ENCODE measurements at places on chromosomes 7 and 10.
A peak's percentile ranks its signal among the peaks of the same experiment; 100 is the strongest.

DNA sequence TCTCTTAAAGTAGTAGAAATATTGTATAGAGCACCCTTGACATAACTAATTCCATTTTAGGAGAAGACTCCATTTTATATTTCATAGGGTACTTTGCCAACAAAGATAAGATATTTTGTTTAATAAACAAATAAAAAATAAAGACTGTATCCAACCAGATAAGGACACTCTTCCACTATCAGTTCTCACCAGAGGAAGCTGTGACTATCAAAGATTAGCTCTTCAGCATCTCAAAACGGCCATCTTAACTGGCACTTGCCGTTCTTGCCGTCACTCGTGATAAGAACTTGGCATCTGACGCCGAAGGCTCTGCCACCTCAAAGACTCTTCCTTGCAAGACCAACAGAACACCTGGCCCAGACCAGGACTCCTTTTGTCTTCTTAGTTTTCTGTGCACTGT, 26.3 kb upstream of the AKR1B1 start:
- no peak for DNase-seq

DNA sequence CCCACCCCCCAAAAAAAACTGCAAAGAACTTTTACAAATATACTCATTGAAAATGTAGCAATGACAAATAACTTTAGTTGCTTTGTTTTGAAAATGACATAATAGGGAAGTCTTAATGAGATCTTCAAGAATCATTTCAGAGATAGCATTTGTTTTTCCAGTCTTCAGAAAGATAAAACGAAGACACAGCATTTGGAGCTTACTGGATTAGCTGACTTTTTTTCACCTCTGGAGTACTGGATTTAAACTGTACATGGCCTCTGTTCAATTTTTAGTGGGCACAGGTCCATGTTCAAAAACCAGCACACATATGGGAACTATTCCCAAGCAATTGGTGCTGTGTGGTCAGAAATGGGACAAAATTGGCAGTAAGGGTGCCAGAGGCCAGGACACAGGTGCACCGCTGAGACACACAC, 3.9 kb downstream of the RAB11FIP2 start:
- no peak for DNase-seq

DNA sequence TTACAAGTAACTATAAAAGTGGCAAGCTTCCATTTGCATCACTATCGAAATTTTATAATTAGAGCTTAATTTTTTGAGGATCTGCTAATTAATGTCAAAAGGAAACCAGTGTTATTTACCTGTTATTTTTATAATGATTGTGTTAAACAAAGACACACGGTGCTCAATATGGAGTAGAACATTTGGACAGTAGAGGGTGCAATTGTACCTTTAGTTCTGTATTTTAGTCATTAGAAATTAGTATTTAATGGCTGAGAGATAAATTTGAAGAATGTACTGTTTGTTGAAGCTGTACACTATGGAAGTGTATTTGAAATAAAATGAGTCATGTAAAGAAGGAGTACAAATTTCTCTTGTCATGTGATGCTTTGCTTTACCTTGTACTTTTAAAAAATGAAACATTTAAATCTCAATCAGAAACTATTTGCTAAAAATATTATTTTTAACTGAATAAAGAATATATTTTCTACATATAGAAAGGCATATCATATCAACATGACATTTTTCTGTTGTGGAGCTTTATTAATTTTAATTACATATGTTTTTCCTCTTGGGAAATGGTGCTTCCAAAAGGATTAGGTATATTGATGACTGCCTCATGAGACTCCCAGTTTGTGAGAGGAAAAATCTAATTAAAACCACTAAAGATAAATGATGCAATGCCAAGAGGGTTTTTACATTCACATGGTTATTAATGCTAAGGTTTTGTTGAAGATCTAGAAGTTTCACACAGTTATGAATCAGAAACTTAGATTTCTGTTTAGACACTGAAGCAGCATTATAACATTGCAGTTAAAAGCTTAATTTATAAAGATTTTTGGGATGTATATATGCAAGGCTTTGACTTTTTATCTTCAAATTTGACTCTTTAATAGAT, 10.4 kb upstream of the PRKG1 start:
- DNase-seq: no peak

DNA sequence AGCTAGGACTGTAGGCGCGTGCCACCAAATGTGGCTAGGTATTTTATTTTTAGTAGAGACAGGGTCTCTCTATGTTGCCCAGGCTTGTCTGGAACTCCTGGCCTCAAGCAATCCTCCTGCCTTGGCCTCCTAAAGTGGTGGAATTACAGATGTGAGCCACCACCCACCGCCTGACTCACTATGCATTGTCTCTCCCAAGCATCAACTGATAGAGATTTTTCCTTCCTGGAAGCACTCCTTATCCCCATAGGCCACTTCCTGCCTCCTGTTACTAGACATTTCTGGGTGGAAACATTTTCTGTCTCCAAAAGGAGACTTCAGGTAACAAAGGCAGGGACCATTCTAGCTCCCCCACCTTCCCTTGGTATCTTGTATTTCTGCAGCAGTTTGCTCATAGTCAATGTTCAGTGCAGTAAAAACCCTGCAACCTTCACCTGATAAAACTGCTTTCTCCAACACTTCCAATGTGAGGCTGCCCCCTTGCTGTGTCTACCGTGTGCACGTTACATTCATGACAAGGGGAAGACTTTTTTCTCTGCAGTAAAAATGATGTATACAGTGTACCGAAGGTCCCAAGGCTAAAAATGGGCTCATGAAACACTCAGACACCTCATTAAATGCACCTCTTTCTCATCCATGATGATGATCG, 84.9 kb downstream of the NHLRC2 start:
- DNase-seq: no peak

- DNase-seq: no peak
Measured at GRCh38 chr7:27031289-27032172, 64.3 kb downstream of the HOXA1 start.

GRCh38 chr7:95690367-95690947, 81.9 kb upstream of the DYNC1I1 start:
- DNase-seq: peak; percentile 35

- DNase-seq: no peak
Measured at GRCh38 chr10:72039377-72039776, 49.0 kb downstream of the SPOCK2 start.

- DNase-seq: no peak
Measured at GRCh38 chr7:78828317-78828716, 625.1 kb downstream of the MAGI2 start.

DNA sequence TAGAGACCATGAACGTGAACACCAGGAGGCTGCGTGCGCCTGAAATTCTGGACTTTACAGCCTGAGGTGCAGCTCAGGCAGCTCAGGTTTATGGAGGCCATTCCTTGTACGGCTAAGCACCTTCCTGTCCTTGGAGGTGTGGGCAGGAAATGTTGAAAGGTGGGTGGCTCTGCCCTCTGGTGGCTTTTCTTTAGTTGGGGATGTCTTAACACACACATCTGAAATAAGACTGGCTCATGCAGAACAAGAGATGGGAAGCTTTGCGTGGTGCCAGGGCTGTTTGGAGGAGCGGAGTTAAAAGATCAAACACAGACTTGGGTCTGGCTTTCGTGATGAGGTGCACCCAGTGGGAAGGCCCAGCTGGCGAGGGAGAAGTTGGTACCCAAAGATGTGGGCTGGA, 64.1 kb downstream of the DOCK1 start:
- DNase-seq: no peak

GRCh38 chr10:20811131-20811530, 86.0 kb downstream of the NEBL start:
- no peak for DNase-seq

GRCh38 chr7:129069021-129069420, 14.1 kb upstream of the TNPO3 start:
- DNase-seq: no peak

- no peak for DNase-seq
Measured at GRCh38 chr10:3099291-3100092, 32.1 kb downstream of the PFKP start.

GRCh38 chr10:99945263-99945662, 64.5 kb downstream of the DNMBP start:
- no peak for DNase-seq

DNA sequence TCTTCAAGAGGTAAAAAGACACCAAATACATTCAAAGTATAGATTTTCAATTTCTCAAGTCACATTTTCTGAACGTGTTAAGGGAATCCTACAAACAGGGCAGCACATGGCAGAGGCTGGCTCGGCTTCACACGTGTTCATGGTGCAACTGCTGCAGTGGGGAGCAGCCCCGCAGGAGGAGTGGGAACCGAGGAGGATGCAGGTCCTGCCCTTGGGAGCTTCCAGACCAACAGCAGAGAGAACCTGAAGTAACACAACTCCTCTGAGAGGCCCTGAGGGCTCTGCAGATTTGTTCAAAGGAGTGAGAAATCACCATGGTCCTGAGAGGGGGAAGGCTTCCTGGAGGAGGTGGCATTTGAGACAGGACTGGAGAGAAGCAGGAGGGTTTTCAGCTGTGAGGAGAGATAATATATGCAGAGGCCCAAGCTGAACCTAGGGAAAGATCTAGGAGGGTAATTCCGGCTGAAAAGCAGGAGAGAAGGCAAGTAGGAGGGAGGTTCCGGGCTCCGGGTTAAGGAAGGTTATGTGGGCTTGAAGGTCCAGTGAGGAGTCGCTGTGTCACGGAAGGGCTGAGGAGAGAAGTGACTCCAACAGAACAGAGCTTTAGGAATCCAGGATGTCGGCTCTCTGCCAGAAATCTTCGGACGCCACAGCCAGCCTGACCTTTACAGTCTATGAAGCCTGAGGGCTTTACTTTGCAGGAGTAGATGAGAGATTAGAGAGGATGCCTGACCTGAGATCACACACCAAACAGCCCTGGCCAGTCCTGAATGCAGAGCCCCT, 77.5 kb downstream of the GPR26 start:
- no peak for DNase-seq

DNA sequence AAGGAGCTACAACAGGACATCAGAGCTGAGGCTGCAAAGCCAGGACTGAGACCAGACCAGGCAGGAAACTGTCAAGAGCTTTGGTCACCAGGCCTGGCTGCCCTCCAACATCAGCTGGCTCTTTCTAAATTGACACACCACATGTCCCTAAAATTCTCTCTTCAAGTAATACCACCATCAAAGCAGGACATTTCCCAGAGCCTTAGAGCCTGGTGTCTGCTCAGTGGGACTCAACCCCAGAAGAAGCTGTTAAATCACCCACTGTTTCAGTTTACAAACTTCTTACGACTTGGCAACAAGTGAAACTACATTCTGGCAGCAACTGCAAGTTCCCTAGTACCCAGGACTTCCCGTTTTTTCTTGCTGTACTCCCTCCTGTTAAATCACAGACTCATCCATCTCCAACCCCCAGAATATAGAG, 3.8 kb upstream of the IL6 start:
- DNase-seq: no peak

DNA sequence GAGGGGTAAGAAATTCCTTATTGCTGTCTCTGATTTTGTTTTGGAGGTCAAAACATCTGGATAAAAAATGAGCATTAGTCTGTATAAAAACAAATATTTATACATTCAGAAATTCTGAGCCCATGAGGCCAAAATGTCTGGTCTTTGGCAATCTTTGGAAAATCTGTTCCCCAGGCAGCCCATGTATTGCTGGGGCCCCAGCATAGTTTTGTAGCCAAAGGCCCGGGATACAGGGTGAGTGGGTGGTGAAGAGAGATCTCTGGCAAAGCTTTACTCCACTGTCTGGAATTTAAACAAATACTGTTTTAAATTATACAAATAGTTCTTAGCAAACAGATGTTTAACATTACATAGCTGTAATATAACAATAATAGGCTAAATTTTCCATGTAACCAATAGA, 134.7 kb upstream of the GALNT17 start:
- no peak for DNase-seq

GRCh38 chr7:155296006-155296787, 1.5 kb upstream of the INSIG1 start:
- DNase-seq: no peak

DNA sequence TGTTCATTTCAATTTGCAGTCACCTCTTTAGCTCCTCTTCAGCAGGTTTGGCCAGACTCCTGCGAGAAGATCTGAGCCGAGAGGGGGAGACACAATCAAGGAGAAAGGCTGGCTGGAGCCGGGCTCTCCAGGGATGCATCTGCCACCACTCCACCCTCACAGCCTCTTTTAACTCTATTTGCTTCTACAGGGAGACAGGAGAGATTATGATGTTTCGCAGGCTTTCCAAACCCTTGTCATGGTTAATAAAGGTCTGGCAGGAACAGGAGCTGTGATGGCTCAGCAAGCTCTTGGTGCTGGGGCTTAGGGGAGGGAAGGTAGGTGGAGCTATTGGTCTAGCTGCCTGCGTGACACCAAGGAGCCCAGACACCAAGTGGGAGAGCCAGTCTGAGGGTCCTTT, 448.1 kb upstream of the PODXL start:
- no peak for DNase-seq

DNA sequence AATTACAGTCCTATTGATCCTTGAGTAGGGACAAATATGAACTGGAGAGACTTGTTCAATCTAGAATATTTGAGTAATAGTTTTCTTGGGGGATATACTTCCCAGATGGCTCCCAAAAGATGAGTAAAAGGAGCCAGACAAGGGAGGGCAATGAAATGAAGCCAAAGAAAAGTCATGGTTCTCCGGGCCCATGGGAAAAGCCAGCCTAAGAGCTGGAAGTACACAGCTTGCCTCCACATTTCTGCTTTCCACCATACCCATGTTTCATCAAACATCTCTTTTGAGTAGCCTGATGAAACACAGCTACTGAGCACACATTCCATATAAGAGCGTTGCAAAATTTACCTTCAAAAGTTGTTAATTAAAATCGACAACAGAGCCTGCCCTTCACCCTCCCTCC, 535.0 kb upstream of the FZD8 start:
- no peak for DNase-seq
